A172 (cell line): ENCODE measurements at places on chromosomes 7 and 10. TPM values are rescaled to one million over a fixed set of nuclear protein-coding genes. Genes with fewer than 3 reads are reported as not detected.

DNA sequence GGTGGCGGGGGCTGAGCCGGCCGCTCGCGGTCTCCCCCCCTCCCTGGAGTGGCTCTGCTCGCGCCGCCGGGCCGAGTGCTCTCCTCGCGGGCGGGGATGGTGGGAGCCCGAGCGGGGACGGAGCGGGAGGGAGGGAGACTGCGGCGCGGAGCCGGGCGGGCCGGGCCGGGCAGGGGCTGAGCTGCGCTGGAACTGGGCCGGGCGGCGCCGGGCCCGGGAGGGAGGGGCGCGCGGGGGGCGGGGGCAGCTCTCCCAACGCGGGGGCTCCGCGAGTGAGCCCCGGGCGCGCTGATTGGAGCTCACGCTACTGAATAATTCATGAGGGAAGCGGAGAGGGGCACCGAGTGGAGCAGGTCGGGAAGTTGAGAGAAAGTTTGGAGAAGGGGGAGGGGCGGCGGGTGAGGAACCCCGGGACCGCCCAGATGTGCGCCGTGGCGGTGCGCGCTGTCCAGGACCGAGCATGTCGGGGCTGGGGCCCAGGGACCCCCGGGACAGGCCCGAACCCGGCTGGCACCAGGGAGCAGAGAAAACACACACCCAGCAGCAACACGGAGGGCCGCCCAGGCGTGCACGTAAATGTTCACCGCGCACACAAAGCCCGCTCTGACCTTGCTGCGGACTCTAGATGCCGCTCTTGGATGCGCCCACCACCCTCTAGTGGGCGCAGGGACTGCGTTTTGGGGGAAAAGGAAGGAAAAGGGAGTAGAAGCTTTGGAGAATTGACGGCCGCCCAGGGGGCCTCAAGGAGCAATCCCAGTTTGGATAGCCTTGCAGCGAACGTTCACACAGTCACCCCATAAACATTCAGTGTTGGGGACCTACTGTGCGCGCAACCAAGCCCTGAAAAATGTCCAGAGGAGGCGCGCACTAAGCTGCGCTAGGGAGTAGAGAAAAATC lies at the start of gene EPHB4:
TSS of gene EPHB4 (minus strand) at position 194 of the 897 bp plus-strand sequence. CDS start 493 bp downstream, outside the sequence.
- DNase-seq: peak; percentile 69

DNA sequence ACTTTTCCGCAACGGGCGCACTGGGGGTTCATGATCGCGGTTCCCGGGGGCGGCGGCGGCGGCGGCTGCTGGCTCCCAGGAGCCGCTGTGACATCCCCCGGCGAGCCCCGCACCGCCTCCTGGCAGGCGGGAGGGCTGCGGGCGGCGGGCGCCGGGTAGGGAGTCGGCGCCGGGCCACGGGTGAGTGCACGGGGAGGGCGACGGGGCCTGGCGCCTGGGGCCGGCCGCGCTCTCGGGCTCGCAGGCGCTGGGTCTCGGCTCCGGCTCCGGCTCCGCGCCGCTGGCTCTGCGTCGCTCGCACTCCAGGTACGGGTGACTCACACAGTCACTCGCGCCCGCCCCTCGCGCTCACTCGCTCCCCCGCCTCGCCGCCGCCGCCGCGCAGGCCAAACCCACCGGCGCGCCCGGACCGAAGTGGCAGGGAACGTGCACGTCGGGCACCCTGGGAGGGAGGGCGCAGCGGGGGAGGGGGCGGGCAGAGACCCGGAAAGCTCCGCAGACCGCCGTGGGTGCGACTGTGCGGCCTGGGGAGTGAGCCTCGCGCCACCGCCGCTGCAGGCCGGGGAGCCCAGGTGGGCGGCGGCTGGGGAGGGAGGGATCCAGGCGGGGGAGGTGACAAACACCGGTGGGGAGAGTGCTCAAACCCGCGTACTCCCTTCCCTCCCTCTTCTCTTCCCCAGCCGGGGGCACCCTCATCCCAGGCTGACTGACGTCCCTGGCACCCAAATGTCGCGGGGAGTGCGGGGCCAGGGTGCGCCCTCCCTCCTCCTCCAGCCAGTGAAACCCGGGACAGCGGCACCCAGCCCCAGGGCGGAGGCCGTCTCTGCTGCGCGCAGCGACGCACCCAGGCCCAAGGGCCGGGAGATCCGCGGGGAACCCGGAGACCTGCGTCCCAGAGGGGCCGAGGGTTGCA lies 276.9 kb upstream of the NEBL start:
- peak; percentile 23 for DNase-seq

The PAPSS2 gene
- 39.3 and 40.4 TPM in 2 replicates for total RNA-seq

The IRF5 gene
- total RNA-seq: 17.4 and 20.8 TPM in 2 replicates

The TUBAL3 gene
- not detected in 2 replicates for total RNA-seq
